Fibroblast of the aortic adventitia (primary cell): ENCODE measurements at places on chromosomes 6 and 20.

- DNase-seq, result no peak
Observed at GRCh38 chr20:59752101-59752586, 147.8 kb downstream of the PHACTR3 start.

- DNase-seq, result no peak
Observed at GRCh38 chr6:145339089-145339488, 396.2 kb downstream of the EPM2A start.

GRCh38 chr6:157492249-157492648, 111.3 kb downstream of the ZDHHC14 start:
- no peak for DNase-seq

DNA sequence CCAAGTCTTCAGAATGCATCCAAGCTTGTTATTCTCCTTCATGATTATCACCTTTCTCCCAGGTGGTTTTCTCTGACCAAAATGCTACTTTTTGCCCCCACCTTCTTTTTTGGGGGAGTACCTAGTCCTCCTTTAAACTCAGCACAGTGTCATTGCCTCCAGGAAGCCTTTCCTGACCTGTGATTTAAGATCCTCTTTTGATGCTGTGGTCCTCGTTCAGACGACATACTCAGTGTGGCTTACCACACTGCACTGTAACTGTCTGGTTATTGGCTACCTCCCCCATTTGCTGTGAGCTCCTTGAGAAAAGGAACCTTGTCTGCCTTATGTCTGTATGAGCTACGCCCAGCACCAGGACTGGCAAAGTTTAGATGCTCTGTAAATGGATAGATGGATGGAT, 14.6 kb downstream of the SAYSD1 start:
- DNase-seq, result no peak

GRCh38 chr20:17835240-17835933, 133.2 kb downstream of the SNX5 start:
- peak; percentile 93 for DNase-seq

- no peak for DNase-seq
Observed at GRCh38 chr20:21322921-21323331, 19.8 kb downstream of the XRN2 start.

- DNase-seq, result no peak
Observed at GRCh38 chr6:14023855-14024254, 93.7 kb upstream of the CD83 start.

DNA sequence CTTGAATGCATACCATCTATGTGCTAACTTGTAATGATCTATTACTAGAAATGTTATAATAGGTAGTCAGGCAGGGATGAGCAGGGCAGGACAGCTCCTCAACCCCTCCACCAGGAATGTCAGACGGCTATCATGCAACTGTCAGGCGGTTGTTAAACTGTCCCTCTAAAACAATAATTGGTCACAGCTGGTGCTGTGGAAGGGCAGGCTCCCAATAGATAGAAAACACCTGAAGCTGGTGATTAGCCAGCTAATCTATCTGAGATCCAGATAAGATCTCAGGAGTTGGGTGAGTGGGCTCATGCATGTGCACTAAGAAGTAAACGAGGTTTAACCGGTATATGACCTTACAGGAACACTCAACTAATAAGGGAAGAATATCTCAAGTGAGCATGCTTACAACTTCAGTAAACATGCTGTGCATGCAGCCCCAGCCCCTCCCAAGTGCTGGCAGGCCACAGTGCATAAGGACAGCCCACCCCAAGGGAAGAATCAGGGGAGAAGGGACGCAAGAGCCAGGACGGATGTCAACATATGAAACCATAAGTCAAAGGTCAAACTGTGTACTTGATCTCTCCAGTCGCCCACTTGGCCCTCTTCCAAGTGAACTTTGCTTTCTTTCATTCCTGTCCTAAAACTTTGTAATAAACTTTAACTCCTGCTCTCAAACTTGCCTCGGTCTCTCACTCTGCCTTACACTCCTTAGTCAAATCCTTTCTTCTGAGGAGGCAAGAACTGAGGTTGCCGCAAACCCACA, 566.2 kb upstream of the NRSN1 start:
- DNase-seq, result no peak

GRCh38 chr6:3610206-3610605, 141.3 kb downstream of the PXDC1 start:
- no peak for DNase-seq

GRCh38 chr6:118715376-118715775, 64.0 kb upstream of the CEP85L start:
- no peak for DNase-seq

- DNase-seq, result no peak
Observed at GRCh38 chr6:125550892-125551291, 198.5 kb upstream of the HEY2 start.

DNA sequence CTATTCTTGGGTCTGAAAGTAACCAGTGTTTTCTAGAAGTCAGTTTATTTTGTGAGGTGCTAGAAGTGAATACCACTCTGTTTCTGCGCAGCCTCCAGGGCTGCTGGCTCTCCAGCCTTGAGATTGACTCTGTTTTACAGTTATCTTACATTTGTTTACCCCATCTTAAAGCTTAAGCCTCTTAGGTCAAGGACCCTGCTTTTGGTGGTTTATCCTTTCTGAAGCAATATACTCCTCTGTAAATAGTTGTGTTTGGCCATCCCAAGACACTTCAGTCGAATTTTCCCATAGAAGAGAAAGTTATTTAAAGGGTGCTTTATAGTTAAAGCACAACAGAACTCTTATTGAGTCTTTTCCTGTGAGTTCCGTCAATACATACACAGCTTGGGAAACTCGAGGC, 190.6 kb upstream of the RSPO3 start:
- no peak for DNase-seq

GRCh38 chr6:23989885-23990533, 136.0 kb upstream of the NRSN1 start:
- DNase-seq, result no peak

DNA sequence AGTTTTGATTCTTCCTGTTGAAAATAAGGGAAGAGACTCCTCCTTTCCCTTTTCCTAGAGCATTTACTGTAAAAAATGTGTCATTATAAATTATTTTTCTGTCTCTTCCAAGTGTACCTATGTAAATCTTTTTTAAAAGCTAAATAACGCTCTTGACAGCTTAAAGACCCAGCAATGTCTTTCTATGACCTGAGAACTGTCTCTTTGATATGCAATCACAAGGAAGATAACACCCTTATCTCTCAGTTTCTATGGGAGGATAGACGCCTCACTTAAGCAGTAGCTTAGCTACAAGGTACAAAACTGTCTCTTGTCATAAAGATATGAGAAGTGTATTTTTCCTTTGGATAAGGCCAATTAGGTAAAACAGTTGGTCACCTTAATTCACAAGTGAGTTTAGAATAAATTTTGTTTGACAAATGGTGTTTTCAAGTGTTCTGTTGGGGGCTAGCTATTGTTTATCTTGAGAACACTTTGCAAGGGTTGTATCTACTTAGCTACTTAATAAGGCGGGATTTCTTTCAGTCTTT, 980.6 kb upstream of the EYS start:
- DNase-seq, result no peak

- peak; percentile 35 for DNase-seq
Observed at GRCh38 chr6:101395345-101395744, 1.8 kb downstream of the GRIK2 start.

DNA sequence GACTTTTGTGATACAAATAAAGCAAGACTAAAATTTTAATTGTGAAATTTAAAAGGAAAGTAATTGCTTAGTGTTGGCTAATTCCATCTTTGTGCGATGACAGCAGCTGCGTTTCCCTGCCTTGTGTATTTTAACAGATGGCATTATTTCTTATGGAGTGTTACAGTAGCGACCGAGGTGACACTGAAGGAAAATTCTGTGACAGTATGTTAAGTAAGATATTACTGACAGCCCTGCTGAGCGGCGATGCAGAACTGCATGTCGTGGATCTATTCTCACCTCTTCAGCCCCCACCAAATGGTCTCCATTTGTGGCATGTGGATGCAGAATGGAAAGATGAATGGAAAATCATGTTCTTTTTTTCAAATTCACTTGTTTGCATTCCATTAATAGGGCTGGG, 289.4 kb downstream of the RNF144B start:
- no peak for DNase-seq

GRCh38 chr6:157172830-157173536, 150.3 kb downstream of the TMEM242 start:
- DNase-seq, result no peak

DNA sequence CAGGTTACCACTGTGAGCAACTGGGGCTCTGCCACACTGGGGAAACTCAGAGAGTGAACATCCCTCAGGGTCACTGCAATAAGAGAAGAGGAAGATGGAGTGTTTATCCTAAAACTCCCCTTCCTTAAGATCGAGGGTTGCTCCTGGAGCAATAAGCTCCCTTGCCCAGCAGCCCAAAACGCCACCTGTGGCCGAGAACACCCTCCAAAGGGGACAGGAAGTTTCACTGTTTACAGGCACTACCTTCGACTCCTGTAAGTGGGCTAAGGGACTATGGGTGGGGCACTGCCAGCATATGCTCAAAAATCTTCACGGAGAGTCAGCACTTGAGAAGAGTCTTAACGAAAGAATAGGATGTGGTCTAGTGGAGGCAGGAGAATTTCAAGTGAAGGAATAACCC, 132.5 kb downstream of the FAXC start:
- DNase-seq, result no peak

- DNase-seq, result no peak
Observed at GRCh38 chr6:162637317-162637716, 90.2 kb downstream of the PRKN start.

GRCh38 chr6:47106721-47107197, 64.6 kb upstream of the ADGRF1 start:
- DNase-seq, result no peak

DNA sequence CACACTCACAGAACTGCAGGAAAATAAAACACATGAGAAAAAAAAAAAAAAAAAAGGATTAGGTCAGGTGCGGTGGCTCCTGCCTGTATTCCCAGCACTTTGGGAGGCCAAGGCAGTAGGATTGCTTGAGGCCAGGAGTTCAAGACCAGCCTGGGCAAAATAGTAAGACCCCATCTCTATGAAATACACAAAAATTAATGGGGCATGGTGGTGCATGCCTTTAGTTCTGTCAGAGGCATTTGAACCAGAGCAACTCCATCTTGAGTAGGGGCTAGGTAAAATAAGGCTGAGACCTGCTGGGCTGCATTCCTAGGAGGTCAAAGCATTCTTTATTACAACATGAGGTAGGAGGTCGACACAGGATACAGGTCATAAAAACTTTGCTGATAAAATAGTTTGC, 39.0 kb upstream of the JARID2 start:
- no peak for DNase-seq

DNA sequence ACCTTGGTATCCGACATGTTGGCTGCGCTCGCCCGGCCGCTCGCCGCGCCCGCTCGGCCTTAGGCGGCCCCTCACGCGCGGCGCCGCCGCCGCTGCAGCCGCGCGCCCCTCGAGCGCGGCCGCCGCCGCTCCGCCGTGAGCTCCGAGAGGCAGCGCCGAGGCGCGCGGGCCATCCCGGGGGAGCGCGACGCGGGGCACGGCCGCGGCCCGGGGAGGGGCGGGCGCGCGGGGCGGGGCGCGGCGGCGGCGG, at the start of gene KIF13A:
Gene KIF13A (minus strand): TSS at position 189 of the 250 bp plus-strand sequence. CDS start 172 bp downstream, at position 17.
- no peak for DNase-seq

DNA sequence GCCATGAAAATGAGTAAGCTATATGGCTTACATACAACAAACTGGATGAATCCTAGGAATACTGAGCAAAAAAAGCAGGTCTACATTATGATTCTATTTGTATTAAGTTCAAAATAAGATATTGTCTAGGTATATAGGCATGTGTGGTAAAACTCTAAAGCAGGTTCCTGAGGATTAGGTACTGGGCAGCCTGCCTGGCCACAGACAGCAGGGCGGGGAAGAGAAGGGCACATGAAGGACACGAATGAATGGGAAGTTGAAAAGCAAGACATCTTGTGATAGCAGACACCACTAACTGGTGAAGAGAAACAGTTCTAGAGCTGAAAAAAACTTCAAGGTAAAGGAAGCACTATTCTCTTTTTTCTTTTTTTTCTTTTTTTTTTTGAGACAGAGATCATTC, 72.6 kb upstream of the SLC4A11 start:
- DNase-seq, result no peak

DNA sequence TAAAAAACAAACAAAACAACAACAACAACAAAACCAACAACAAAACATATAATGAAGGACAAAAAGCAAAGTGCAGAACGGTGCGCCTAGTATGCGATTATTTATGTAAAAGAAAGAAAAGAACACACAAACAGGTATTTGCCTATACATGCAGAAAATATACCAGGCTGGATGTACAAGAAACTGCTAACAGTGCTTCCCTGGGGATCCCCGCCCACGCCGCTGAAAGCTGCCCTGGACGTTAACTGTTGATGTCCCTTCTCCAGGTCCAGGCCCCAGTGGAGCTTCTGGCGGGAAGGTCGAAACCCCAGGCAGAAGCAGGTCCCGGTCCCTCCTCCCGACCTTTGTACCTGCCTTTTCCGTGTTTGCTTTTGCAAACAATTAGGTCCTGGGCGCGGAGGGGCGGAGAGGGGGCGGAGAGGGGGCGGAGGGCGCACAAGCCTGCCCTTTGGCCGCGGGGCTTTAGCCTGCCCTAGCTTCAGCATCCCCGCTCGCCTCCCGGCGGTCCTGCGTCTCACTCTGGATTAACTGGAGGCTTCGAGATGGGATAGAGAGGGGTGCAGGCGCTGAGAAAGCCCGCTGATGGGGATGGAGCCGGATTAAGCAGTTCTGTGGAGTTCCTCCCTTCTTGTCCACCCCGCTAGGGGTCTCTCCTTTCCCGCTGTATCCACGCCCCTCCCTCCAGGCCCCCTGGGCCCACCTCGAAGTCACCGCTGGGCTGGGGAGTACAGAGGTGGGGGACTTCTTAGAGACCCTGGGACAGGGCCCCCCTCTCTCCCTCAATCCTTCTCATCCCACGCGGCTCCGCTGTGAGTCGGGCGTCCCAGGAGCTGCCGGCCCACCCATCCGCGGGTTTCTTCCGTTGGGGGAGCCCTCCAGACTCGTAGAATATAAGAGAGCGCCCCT, 8.2 kb upstream of the AHCY start:
- no peak for DNase-seq

DNA sequence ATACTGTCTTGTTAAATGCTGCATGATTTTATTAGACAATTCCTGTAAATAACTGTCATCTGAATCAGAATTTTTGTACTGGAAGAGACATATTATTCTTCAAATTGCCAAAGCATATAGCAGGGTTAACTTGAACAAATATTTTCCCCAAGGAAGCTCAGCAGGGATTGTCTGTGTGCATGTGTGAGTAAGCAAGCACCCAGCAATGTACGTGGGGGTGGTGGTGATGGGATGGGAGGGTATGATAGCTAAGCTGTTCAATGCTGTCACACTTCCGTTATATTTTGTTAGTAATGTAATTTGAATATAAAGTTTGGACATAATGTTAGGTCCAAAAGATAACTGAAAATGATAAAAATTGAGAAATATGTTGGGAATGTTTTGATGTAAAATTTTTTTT, 118.1 kb downstream of the MYB start:
- peak; percentile 41 for DNase-seq

- peak; percentile 87 for DNase-seq
Observed at GRCh38 chr6:141110481-141110880, 1022.2 kb upstream of the GJE1 start.

GRCh38 chr6:7542874-7543624, 1.6 kb downstream of the DSP start:
- peak; percentile 33 for DNase-seq

GRCh38 chr6:14178083-14178445, 60.5 kb downstream of the CD83 start:
- no peak for DNase-seq
